ENCODE measurements at places on chromosomes 2 and 18.
A peak's percentile ranks its signal among the peaks of the same experiment; 100 is the strongest.

DNA sequence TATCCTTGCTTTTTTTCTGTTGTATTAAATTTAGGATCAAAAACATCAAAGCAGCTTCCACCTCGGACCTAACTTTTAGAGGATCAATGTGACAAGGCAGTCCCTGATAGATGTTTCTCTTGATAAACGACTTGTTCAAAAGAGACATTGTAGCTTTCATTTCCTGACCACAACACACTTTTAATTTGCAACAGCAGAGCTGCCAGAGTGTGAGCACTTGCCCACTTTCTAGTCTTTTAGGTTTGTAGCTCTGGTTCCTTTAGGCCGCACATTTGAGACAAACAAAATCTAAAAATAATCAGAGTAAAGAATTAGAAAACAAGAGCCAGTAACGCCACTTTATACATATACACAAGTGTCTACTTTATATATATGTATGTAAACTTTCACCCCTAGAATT lies 3.1 kb downstream of the FIGN start:
- no peak for DNase-seq

DNA sequence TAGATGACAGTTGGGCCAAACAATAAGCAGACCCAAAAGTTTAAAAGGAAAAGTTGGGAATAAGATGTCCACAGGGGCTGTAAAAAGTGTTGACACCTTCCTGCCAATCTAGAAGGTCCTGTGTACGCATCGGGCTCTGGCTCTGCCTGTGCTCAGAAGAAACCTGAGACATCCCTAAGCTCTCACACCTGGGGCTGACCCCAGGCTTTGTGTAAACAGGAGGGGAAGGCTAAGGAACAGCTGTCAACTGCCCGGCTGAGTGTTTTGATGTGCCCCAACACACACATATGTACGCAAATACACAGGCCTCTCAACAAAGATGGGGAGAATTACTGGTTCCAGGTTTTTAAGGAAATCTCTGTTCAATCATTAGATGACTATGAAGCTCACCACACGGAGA lies 59.5 kb downstream of the TMEM131 start:
- no peak for DNase-seq

GRCh38 chr2:113117541-113118262 lies 9.7 kb upstream of the IL1RN start:
- DNase-seq, result no peak

- DNase-seq, result no peak
Observed at GRCh38 chr2:210315015-210315788, at the start of gene MYL1. TSS of gene MYL1 (minus strand) at chr2:210315174. CDS start at chr2:210315042, 132 bp downstream.

DNA sequence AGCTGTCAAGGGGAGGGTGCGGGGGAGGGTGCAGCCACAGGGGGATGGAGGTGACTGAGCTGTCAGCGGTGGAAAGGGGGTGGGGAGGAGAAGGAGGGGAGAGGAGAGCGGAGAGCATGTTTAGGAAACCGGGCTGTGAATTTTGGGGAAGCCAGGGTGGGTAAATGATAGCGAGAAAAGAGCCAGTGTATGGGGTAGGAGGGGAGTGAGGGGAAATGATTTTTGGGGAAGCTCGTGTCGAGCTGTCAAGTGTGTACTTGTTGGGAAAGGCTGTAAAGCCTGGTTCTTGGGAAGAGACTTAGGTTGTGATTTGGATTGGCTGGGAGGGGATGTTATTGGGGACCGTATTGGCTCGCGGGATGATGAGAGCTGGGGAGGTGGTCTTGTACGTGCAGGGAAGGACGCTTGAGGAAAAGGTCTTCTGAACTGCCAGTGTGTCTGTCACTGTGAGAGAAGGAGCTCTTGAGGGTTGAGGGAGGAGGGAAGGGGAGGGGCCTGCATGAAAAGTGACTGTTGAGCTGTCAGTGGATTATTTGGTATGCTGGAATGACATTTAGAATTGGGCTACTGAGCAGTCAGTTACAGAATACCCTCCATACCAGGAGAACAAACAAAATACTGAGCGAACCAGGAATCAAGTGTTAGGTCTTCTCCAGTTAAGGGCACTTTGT lies 1.0 kb downstream of the UBR3 start:
- DNase-seq, result no peak

DNA sequence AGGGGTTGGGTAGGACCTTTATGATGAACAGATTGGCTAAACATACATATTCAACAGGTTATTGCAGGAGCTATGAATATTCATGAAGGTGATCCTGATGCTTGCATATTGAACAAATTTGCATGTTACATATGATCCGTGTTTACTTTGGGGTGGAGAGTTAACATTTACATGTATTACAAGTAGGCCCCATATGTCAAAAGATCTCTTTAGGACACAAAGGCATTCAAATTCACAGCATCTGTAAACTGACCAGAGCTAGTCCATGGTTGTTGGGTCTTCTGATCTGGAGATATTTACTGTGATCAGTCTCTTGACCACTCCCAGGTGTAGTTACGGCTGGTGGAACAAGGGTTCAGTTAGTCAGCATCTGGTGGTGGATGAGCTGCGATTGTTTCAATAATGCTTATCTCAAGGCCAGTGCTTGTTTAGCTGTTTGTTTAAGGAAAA lies 80.4 kb downstream of the PMAIP1 start:
- no peak for DNase-seq

GRCh38 chr2:8882094-8882493 lies 44.7 kb upstream of the KIDINS220 start:
- DNase-seq, result peak; percentile 66

- DNase-seq, result no peak
Observed at GRCh38 chr2:78941751-78942150, 83.8 kb upstream of the REG3G start.

GRCh38 chr2:8242739-8243138 lies 439.1 kb upstream of the ID2 start:
- no peak for DNase-seq

DNA sequence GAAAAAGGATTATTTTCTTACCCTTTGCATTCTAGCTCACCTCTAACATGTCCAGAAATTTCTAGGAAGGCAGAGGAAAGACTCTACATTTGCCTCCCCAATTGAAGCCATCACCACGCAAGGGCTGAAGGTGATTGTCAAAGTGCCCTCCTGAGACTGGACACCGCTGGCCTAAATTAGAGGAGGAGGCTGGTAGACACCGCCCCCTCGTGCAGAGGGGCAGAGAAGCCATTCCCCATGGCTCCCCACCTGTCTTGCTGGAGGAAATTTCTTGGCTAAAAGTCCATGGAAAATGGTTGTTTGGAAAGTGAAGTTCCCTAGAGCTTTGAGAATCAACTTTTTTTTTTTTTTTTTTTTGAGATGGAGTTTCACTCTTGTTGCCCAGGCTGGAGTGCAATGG lies 31.3 kb upstream of the CREB1 start:
- DNase-seq, result no peak

- no peak for DNase-seq
Observed at GRCh38 chr2:112092286-112093041, 37.4 kb downstream of the TMEM87B start.

GRCh38 chr2:49959961-49960553 lies 805.7 kb upstream of the FSHR start:
- no peak for DNase-seq
